ENCODE measurements at places on chromosomes 7 and 10.

DNA sequence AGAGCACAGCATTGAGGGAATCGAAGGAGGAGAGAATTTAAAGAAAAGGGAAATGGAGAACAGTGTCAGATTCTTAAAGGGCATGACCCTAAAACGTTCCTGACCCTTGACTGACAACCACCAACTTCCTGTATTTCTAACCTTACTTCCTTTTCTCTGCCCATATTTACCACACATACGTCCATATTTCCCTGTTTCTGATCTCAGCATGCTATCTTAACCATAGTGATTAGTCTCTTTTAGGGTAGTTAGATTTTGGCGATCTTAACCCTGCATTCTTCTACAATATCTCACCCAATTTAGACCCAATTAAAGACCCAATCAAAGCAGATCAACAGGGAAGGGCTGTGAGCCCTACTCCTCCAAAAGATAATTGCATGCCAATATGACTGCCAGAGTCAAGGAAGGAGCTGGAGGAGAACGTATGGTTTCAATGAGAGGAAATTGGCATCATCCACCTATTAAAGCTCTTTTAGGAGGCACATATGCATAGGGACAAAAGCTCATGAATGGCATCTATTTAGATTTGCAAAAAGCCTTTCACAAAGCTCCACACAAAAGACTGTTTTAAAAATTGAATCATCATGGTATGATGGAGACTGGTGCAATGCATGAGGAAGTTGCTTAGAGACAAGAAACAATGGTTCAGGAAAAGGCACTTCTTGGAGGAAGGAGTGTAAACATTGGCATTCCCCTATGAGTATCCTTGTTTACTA, 49.0 kb upstream of the ARHGAP12 start:
- no peak for DNase-seq

DNA sequence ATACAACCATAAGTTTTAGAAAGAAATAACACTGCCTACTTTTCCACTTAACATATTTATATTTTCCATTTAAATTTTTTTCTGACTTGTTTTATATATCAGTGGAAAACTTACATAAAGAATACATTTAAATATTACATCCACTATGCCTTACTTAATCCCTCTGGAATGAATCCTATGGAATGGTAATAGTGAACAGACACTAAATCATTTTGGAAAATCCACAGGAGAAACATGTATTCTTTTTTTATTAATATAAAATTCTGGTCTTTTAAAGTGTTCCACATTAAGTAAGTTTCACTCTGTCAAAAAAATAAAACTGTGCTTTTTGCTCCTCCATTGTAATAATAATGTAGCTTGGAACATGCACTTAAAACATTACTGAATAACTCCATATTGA, 236.8 kb upstream of the LRRN3 start:
- DNase-seq, result no peak

DNA sequence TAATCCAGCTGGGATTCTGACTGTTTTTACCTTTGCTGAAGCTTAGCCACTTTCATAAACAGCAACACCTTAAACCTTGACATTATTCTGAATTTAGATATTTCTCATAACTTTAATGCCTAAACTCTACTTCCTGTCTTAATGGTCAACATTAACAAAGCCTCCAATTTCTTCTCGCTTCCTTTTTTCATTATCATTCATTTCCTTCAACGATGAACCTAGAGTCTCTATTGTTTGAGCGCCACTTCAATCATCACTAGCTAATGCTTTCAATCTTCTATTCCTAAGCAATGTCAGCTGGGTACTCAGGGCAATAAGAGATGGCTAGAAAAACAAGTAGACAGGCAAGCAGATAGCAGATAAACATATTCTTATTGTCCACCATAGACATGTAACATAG, 96.6 kb upstream of the TMEM196 start:
- no peak for DNase-seq

- DNase-seq, result no peak
Measured at GRCh38 chr7:311796-312195, 21.8 kb downstream of the FOXL3 start.

- DNase-seq, result no peak
Measured at GRCh38 chr7:10475940-10476641, 497.6 kb upstream of the PHF14 start.

- no peak for DNase-seq
Measured at GRCh38 chr7:46695051-46695708, 774.1 kb upstream of the IGFBP3 start.

DNA sequence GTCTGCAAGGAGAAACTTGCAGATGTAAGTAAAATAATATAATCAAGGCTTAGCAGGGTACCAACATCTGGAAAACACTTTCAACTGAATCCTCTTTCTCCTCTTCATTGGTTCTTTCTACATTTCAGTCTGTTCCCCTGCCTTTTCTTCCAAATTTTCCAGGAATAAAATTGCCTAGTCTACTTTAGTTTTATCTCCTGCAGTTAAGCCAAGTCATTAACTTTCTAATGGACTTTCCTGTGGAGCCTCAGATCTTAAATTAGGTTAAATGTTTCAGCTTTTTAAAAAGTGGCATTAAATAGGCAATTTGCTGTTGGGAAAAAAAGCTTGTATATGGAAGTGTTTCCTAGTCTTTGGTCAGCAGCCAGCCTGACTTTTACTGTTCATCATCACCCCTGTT, 70.8 kb downstream of the EEPD1 start:
- DNase-seq, result no peak

- no peak for DNase-seq
Measured at GRCh38 chr7:79300573-79300972, 152.9 kb downstream of the MAGI2 start.

DNA sequence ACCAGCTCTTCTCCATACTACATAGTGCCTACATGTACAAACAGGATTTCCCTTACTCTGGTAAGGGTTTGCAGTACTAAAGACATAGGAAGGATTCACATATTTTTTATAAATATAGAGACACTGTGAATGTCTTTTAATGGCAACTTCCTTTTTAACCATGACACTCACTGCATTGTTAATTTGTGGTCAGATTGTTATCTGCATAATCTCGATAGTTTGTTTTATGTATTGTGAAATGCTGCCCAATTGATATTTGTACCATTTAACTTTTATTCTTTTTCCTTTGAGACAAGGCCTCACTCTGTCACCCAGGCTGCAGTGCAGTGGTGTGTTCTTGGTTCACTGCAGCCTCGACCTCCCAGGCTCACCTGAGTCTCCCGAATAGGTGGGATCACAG, 39.7 kb downstream of the SP8 start:
- DNase-seq, result no peak

DNA sequence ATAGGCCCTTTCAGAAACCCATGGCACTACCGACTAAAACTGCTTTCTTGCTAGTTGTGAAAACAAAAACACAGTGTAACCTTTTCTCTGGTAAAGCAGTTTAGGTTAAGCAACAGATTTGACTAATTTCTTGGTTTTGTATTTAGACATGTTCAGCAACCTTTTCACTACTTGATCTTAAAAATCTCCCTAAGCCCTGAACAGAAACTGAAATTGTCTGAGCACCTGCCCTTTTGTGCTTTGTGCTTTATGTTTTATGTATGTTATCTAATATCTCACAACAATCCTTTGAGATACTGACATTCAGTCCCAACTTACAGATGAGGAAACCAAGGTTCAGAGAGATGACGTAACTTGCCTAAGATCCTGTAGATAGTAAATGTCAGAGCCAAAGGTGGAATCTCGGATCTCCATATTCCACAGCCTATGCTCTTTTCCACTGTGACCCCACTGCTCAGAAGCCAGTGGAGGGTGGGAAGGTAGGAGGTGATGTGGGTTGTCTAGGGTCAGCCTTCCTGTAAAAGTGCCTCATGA, 146.6 kb downstream of the LCOR start:
- DNase-seq, result no peak

DNA sequence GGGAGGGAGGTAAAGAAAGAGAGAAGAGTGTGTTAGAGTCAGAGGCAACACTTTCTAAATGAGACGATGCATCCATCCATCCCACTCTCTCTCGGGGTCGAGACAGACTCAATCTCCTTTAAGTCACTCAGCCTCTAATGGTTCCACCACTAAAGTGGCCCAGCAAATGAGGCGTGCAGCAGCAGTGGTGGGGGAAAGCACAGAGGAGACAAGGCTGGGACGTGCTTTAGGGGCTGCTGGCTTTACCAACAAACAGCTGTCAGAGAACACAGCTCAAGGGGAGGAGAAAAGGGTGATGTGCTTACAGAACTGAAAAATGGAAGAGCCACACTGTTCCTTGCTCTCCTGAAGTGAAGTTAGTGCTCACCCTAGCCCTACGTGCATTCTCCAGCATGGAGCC, 4.5 kb upstream of the SEC31B start:
- no peak for DNase-seq

- DNase-seq, result no peak
Measured at GRCh38 chr7:55509322-55509721, 63.0 kb downstream of the VOPP1 start.

- DNase-seq, result no peak
Measured at GRCh38 chr7:31076641-31077310, 24.7 kb downstream of the ADCYAP1R1 start.

DNA sequence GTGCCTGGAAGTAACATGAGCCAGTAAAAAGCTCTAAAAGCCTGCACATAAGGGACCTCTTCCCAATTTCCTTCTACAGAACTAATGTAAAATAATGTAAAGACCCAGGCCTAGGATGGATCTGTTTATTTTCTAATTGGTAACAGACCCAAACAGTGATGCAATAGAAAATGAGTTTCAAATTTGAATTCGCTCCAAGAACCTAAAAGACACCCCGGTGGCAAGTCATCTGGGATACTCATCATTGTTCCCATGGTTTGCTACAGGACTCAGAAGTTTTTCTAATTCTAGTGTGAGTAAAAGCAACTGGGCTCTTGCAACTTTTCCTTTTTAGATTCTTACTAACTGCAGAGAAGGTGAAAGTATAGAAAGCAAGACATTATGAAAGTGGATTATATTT, 271.3 kb upstream of the CACNA2D1 start:
- DNase-seq, result no peak

DNA sequence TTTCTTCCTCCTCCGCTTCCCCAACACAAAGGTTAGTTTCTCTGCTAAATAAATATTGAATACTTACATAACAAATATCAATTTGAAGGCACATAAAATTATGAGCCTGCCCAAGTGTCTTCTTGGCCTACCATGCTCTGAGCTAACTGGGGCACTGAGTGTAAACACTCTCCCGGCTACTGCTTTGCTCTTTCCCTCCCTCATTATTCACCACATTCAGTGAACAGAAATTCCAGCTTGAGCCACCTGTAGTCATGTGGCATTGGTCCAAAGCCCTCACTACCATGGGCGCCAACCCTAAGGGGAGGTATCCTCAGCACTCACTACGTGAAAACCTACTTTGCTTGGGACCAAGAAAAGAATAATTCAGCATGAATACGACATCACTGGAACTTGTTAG, 409.0 kb downstream of the KCNMA1 start:
- DNase-seq, result no peak

DNA sequence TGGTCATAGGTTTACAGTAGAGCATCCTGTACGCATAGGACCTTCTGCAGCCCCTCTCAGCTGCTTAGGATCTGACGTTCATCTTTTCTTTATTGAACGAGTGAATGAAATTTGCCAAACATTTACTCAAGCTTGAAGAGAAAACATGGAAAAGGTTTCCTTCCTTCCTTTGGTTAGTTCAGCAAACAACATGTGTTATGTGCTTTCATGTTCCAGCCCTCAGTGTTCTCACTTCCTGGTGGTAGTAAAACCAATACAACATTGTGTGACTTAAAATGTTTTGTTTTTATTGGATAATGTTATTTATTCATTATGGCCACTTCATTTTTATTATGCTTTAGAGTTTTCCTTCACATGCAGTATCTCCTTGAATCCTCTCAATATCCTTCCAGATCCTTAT, 1.4 kb upstream of the CDCA7L start:
- DNase-seq, result no peak

- no peak for DNase-seq
Measured at GRCh38 chr10:9302140-9302746, 1247.8 kb downstream of the GATA3 start.

DNA sequence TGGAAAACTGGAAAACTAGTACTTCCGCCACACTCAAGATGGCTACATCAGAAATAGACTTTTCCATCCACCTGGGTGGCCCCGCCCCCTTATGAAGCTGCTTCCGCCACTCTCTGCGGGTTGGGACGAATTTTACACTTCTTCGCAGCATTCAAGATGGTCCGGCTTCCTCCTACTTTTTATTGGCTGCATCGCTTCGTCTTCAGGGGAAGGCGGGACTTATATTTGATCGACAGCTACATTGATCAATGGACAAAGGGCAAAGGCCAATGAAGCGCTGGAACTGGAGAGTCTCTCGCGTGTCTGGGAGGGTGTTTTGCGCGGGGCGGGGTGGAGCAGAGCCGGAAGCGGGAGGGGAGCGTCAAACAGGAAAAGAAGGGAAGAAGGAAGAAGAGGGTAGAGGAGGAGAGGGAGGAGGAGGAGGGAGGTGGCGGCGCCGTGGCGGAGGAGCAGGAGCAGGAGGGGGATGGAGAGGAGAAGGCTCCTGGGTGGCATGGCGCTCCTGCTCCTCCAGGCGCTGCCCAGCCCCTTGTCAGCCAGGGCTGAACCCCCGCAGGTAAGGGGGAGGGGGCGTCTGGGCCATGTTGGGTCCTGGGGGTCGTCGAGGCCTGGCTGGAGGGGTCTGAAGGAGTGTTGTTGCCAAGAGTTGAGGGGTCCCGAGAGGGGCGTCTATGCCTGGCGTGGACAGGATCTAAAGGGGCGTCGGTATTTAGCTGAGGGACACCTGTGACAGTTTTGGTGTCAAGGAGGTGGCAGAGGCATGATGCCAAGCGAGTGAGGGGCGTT, at the start of gene WBP1L:
TSS of gene WBP1L (plus strand) at position 361 of the 786 bp plus-strand sequence. CDS start at position 467, 106 bp downstream.
- DNase-seq, result no peak

DNA sequence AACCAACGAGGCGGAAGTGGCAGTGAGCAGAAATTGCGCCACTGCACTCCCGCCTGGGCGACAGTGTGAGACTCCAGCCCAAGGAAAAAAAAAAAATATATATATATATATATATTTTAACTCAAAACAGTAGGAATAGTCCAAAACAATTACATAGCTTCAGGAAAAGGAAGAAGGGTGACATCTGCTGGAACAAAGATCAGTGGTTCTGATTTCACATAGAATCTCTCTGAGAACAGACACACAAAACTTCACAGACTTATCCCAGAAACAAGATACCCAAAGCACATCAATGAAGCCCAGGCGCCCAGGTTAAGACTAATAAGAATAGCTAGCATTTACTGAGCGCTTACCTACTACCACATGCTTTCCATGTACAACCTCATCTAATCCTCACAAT, 45.0 kb downstream of the DNMBP start:
- no peak for DNase-seq

DNA sequence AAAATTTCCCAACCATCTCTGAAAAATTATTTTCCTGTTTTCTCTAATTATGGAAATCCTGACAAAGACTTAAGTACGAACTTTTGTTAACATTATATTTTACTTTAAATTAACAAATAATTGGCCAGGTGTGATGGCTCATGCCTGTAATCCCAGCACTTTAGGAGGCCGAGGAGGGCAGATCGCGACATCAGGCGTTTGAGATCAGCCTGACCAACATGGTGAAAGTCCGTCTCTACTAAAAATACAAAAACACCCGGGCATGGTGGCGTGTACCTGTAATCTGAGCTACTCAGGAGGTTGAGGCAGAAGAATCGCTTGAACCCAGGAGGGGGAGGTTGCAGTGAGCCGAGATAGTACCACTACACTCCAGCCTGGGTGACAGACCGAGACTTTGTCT, 32.2 kb downstream of the DGKB start:
- DNase-seq, result no peak

All from cortex of kidney (tissue), 1 donor.